ENCODE measurements at places on chromosomes 1 and 21.

- DNase-seq: peak; percentile 34
These were observed 242.1 kb upstream of the JUN start for GRCh38 chr1:59025898-59026426.

- DNase-seq: no peak
These were observed 72.1 kb downstream of the GPR52 start for GRCh38 chr1:174519844-174520243.

- DNase-seq: no peak
These were observed 28.3 kb downstream of the DDR2 start for GRCh38 chr1:162660574-162660973.

GRCh38 chr1:234489698-234490077 lies 10.7 kb upstream of the TARBP1 start:
- no peak for DNase-seq

GRCh38 chr1:39094685-39095084 lies 68.5 kb downstream of the NDUFS5 start:
- DNase-seq: no peak

DNA sequence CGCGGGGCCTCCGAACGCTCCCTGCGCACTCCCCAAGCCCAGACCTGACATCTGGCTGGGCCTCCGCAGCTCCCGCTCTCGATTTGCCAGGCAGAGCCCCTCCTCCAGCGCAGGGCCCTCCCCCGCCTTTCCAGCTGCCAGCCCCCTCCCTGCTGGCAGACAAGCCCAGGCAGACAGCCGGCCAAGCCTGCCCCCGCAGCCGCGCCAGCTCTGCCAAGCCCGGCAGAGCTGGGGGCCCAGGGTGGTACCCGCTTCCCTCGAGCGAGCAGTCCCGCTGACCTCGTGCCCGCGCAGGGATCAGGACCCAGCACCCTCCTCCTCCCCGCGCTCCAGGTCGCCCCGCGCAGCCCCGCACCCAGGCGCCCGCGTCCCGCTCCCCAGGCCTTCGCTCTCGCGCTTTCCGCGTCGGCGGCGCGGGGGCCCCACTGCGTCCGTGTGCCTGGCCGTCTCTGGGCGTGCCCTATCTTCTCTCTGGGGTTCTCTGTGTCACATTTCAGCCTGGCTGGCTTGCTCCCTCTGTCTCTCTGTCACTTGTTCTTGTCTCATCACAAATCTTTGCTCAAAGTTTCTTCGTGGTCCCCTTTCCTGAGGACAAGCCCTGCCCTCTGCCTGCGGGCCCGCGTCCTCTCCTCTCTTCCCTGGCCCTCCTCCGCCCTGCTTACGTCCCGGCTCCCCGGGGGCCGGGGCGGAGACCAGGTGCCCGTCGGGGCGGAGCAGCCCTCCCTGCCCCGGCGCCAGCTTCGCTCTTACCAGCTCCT lies 580 bp downstream of the INKA2 start:
- DNase-seq: peak; percentile 33

DNA sequence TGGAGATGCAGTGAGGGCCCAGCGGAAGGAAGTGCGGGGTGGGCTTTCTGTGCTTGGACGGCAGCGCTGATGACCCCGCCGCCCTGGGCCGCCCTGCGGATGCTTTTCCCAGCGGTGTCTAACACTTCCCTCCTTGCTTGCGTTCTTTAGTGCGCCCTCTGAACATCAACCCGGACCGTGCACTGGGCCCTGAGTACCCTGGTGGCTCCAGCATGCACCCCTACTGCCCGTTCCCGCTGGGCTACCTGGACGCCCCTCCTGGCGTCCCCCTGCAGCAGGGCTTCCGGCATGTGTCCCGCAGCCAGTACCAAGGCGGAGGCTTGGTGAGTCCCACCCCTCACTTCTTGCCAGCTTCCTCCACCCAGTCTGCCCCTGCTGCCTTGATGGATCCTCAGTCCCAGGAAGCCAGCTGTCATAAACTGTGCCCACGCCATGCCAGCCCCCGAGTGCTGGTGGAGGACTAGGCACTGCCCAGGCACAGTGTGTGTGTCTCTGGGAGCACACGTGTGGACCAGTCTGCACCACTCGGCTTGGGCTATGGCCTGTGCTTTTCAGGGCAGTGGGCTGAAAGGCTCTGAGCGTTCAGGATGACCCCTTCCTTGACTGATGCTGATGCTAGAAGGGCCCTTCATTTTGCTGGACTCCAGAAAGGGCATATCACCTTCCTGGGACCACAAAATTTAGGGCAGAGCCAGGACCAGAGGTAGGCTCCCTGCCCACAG lies 2.3 kb downstream of the DMRTB1 start:
- no peak for DNase-seq

DNA sequence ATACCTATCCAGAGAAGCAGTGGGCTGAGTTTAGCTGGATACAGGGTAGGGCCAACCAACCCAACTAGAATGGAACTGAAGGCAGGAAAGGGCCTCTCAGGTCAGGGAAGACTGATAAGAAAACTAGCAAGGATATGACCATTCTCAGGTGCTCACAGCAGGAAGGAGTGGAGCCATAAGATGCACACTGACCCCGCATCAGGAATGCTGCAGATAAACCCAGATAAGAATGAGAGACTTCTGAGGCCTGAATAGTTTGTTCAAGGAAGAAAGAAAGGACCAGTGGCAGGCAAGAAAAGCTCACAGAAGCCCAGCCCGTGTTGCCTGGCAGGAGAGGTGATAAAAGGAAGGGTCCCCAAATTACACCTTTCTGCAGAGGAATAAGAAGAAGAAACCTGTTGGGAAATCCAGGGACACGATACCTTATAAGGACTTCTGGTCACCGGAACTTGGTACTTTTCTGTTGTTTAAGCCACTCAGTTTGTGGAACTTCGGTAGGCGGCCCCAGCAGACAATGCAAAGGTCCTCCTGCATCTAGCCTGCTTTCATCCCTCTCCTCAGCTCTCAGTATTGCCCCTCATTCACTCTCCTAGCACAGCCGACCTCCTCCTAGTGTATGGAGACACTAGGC lies 58.9 kb downstream of the ATP1A1 start:
- DNase-seq: no peak
